ENCODE measurements at places on chromosomes 16 and 17. TPM values are rescaled to one million over a fixed set of nuclear protein-coding genes. Genes with fewer than 3 reads are reported as not detected.

ZNF423 gene
- total RNA-seq, result 30.9 TPM

MILR1 gene
- total RNA-seq, result 3.7 TPM

IGF2BP1 gene
- total RNA-seq, result 2.8 TPM

PLK1 gene
- 5.1 TPM for total RNA-seq

CHST6 gene
- 5.3 TPM for total RNA-seq

POLR2A gene
- 65.7 TPM for total RNA-seq

SHISA9 gene
- 22.4 TPM for total RNA-seq

SRCIN1 gene
- 33.7 TPM for total RNA-seq

CCL3 gene
- total RNA-seq, result 1.6 TPM

PLLP gene
- total RNA-seq, result 3.9 TPM

GSG1L gene
- total RNA-seq, result 14.1 TPM

MMP2 gene
- total RNA-seq, result 15.0 TPM

AXIN1 gene
- 16.1 TPM for total RNA-seq

SLC38A8 gene
- 2.8 TPM for total RNA-seq

PTGES3L gene
- total RNA-seq, result 3.7 TPM

TAC4 gene
- not detected for total RNA-seq

C17orf50 gene
- not detected for total RNA-seq

MT1E gene
- total RNA-seq, result 9.9 TPM

CSH1 gene
- not detected for total RNA-seq

TNFRSF17 gene
- total RNA-seq, result 3.9 TPM

CDH1 gene
- total RNA-seq, result 4.2 TPM

RHOT1 gene
- 119 TPM for total RNA-seq

FGF11 gene
- total RNA-seq, result 9.0 TPM

CDH15 gene
- 0.23 TPM for total RNA-seq

ASGR2 gene
- not detected for total RNA-seq

ETV4 gene
- total RNA-seq, result 0.46 TPM

TMIGD1 gene
- total RNA-seq, result not detected

TRIM25 gene
- total RNA-seq, result 5.1 TPM

GDPD3 gene
- 0.46 TPM for total RNA-seq

Measured in diencephalon (tissue), 1 donor.